Ovary (tissue), 10 donors: ENCODE measurements at places on chromosomes 12 and 14. TPM values are rescaled to one million over a fixed set of nuclear protein-coding genes. Genes with fewer than 3 reads are reported as not detected.

The PLBD1 gene
- 10.0 TPM for total RNA-seq

The PPP4R4 gene
- total RNA-seq, result 20.3 TPM

DNA sequence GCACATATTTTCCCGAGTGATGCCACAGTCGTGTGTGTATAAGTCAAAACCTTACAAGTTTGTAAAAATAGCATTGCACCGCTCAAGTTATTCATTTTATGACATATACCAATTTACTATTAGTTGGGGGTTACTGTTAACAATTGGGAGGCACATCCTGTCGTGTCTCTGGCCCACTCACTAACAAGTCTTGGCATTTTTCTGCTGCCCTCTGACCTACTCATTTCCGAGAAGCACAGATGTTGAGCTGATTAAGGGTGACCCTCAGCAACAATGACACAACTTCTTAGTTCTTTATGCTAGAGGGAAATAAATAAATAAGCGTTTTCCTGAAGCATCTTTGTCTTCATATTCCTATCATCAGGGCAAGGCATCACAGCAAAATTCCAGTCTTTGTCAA lies 6.8 kb upstream of the ATG14 start:
- DNase-seq, result no peak

DNA sequence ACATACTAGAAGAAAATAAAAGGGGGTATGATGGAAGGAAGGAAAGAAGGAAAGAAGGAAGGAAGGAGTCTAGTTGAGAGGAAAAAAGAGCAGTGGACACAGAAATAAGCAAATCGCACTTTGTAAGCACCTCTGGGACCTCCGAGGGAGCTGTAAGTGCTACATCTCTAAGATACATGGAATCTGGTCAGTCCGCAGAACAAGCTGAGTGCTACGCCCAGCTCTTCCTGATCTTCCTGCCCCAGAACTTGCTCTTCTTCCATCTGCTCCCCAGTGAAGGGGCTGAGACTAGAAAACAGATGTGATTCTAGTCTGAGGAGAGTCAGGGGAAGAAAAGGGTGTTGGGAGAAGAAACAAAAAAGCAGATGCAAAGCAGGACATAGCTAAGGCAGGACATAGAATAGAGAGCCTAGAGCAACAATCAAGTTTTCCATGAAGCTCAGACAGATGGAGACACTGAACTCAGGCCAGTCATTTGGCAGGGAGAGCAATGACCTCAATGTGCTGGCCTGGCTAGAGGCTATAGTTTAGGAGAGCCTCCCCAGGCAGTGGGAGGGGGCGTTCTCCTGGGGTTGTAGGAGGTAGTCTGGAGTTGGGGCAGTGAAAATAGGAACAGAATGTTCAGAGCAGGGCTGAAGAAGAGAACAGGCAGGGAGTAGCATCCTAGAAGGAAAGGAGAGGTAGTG lies 1.7 kb upstream of the MFAP5 start:
- DNase-seq, result no peak

DNA sequence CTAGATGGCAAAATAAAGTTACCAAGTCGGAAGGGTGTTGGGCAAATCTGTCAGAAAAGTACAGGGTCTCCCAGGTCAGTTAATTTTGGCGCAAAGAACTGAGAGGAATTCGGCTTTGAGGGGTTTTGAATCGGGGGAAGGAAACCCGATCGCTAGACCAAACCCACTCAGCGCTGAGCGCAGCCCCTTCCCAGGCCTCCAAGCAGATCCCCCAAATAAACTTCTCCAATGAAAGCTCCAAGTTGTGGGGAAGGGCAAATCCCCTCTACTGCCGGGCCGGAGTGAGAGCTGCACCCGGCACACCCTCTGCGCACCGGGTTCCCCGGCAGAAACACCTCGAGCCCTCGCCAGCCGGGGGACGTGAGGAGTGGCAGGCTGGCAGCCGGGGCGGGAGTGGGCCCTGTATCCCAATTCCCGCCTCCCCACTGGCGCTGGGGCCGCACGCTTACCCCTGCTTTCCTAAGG lies 441 bp downstream of the E2F7 start:
- no peak for DNase-seq

The ASCL1 gene
- total RNA-seq, result 3.3 TPM

DNA sequence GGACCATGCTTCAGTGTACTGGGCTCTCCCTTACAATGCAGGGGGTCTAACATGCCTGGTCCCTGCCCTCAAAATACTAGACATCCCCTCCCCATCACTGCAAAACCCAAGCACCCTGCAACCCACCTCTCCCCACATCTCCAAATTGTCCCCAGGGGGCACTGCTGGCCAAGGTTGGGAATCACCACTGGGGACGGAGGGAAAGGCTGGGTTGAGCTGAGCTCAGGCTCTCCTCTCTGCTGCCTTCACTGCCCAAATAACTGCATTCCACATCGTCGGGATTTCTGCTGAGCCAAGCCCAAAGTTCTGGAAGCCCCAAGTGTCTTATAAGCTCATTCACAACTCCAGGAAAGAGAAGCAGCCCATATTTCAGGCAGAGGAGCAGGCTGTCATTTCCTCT lies 69.6 kb downstream of the NT5DC3 start:
- DNase-seq, result peak; percentile 33

GRCh38 chr12:55965941-55966407 lies at the start of gene PMEL:
Gene PMEL, minus strand, starts transcription at chr12:55966042. Its CDS starts 31 bp downstream, at chr12:55966011.
- no peak for DNase-seq

DNA sequence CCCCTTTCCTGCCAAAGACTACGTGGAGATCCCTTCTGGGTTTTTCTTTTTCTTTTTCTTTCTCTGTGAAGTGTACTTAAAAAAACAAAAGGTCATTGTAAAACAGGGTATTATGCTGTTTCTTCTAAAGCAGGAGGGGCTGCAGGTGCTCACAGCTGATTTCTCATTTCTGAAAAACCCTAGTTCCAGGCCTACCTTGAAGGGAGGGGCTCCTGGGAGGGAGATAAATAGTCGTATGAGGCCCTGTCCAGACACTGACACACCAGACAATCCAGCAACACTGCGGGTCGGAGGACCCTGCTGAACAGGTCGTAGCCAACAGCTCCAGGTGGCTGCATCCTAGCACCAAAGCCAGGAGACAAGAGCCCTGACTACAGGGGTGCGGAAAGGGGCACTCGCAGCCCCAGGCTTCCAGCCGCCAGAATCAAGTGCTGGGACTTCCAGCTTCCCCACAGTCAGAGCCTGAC lies 41.1 kb downstream of the PSMA6 start:
- no peak for DNase-seq

The PRB2 gene
- not detected for total RNA-seq
